NCI-H1930 (cell line): ENCODE measurements at places on chromosomes 3 and 15.

GRCh38 chr3:154280161-154280560 lies 44.1 kb downstream of the DHX36 start:
- no peak for DNase-seq

GRCh38 chr3:54123003-54123775 lies 837 bp downstream of the CACNA2D3 start:
- DNase-seq = no peak

DNA sequence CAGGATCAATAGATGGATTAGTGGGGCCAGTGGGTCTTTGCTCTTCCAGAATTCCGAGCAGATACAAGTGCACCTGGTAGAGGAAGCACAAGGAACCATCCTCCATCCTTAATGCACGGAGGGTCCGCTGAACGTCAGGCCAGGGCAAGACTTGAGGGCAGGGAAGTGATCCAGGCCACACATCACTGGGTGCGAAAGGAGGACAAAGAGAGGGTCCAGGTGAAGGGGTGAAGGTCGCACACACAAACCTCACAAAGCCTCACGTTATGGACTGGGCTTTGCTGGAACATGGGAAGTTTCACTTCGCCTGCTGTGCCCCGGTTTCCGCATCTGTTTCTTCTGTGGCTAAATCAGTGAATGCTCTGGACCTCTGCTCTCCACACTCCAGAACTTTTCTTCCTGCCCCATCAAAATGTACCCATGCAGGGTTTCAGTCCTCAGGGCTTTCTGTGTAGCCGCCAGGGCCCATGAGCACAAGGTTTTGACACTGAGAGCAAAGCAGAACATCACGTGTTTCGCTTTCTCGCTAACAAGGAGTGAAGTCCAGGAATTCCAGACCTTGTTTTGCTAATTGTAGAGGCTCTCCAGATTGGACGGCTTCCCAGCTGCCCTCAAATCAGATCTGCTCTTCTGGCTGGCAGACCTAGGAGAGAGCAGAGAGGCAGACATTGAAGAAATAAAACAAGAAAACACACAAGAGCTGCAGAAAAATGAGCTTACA lies 56.3 kb downstream of the KLF15 start:
- DNase-seq = no peak

DNA sequence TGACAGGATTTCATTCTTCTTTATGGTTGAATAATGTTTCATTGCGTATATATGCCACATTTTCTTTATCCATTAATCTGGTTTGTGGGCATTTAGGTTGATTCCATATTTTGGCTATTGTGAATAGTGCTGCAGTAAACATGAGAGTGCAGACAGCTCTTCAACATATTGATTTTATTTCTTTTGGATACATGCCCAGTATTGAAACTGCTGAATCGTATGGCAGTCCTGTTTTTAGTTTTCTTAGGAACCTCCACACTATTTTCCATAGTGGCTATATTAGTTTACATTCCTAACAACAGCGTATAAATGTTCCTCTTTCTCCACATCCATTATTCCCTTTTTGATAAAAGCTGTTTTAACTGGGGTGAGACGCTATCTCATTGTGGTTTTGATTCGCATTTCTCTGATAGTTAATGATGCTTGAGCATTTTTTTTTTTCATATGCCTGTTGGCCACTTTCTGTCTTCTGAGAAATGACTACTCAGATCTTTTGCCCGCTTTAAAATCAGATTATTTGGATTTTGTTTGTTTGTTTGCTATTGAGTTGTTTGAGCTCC lies 21.7 kb downstream of the AQP9 start:
- DNase-seq = no peak

DNA sequence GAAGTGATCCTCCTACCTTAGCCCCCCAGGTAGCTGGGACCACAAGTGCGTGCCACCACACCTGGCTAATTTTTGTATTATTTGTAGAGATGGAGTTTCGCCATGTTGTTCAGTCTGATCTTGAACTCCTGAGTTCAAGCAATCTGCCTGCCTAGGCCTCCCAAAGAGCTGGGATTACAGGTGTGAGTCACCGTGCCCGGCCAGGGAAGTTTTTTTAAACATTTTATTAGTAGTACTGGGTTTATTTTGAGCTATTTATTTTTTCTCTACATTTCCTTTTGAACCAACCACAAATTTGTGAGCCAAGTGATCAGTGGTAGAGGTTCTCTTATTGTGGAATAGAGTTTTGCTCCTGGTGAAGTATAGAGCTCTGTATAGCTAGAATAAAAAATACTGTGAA lies 33.7 kb downstream of the ARMC8 start:
- DNase-seq = no peak

DNA sequence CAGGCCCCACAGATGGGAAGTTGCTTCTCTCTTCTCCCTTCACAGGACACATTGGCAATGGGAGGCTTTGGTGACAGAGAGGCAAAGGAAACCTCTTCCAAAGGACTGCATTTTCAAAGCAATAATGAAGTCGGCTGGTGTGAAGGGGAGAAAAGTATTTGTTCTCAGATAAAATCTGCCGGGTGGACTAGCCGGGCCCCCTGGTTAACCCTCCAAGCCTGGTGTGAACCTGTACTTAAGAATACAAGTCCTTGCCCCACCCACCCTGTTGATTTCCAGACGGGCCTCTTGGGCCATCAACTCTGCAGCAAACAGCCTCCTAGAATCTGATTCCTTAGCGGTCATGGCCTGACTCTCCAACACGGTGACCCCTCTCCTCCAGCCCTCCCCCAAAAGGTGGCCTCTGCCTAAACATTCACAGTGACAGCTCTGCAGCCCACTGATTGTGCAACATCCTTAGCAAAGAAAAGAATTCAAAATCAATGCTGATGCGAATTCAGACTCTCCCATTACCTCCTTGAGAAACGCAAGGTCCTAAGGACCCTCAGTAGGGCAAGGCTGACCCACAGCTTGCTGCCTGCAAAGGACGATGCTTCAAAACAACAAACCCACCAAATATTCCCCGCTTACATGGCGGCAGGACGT lies 9.9 kb downstream of the TLE3 start:
- DNase-seq = no peak

GRCh38 chr3:24604215-24604614 lies 109.6 kb upstream of the THRB start:
- no peak for DNase-seq

DNA sequence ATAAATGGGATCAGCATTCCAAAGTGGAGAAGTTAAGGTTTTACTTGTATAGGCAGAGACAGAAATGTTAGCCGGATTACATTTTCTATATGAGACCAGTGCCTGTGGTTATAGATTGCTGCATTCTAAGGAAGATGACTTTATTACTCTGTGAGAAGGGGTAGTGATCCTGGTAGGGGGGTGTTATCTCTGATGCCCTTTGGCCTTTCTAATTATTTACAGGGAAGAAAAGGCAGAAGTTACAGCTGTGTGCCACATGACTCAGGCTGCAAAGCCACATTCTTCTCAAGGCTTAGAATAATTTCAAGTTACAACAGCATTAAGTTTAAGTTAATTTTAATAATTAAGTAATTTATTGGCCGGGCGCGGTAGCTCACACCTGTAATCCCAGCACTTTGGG lies 2.2 kb upstream of the TMC3 start:
- DNase-seq = no peak
